ENCODE measurements at places on chromosomes 7 and 10.

DNA sequence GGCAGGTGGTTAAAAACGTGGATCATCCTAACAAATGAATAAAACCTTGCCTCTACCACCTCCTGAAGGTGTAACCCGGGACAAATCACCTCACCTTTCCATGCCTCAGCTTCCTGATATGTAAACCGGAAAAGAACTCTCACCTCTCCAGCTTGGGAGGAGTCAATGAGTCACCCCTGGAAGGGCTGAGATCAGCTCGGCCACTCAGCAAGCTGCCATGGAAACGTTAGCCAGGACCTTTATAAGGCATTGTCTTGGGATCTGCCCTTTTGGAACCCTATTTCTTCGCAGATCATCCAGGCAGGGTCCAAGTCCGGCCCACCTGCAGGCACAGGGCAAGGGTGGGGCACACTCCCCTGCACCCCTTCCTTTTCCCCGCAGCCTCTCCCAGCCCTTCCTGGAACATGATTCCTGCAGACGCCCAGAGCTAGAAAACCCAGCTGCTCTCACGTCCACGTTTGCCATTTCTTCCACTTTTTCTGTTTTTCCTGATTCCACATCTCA lies 81.6 kb upstream of the PFKP start:
- no peak for DNase-seq

GRCh38 chr10:61663466-61663865 lies 737 bp downstream of the CABCOCO1 start:
- DNase-seq = no peak

DNA sequence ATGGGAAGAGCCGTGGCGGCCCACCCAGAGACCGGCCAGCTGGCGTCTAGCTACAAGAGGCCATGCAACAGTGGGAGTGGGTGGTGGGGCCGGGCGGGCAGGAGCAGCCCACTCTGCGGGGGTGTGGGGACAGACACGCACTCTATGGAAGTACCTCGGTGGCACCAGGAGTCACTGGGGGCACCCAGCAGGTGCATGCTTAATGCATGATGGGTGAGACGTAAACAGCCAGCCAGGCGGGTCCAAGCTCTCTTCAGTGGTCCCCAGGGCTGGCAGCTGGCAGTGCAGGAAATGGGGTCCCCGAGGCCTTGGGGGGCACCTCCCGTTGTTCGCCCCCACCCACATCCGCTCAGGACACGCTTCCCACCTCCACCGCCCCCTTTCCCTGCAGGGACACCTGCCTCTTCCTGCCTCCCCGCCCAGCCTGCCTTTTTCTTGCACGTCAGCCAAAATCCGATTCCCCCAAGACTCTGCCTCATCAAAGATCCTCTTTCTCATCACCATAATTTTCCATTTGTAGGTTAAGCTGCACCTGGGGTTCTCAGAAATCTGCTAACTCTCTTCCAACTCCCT lies 22.6 kb upstream of the PSMG3 start:
- no peak for DNase-seq

DNA sequence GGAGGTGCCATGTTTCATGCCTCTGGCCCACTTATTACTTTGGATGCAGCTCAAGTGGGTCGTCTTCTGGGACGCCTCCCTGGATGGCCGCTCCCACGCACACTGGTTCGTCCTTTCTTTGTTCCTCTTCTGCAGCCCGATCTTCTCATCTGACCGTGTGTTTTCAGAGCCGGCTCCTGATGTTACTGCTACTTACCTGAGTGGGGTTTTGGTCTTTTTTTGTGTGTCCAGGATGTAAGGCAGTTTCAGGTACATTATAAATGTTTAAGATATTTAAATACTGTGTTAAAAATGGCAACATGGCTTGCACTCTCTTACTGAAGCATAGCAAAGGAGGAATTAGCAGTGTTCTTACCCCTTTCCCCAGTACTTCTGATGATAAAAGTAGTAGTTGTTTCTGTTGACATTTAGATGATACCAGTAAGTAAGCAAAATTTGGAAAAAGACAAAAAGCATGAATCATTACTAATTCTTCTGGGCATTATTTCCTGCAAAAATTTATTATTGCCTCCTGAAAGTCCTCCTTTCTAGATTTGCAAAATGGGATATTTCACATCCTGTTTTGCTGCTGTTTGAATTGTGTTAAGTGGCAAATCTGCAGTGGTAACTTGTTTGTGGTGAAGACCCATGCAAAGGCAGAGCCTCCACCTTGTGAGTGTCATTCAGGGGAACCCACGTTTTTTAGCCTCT lies 59.4 kb downstream of the SHH start:
- DNase-seq = no peak

DNA sequence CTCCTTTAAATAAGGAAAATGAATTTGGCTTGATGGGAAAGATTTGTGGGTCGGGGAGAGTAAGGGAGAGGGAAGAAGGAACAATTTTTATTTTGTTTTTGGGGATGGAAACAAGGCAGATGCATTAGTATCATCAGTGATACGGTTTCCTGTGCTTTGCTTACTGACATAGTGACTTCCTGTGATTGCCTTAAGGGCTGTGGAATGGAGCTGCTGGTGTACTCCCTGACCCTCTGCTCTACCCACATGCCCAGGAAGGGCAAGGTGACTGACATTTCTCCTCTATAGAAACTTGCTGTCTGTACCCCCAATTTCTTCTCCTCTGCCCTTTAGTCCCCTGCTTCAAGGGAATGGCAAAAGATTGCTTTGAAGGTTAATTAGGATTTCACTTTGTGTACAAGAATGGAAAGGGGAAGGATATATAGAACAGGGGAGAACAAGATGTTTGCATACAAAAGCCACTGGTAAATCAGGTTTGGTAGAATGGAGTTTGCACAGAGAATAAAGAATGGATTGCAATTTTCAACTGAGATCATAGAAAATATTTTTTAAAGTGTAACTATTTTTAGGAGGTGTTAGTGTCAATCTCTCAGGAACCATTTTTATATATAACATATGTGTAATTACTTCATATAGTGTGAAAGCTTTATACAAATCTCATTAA lies 129.0 kb upstream of the AGR3 start:
- DNase-seq = no peak

DNA sequence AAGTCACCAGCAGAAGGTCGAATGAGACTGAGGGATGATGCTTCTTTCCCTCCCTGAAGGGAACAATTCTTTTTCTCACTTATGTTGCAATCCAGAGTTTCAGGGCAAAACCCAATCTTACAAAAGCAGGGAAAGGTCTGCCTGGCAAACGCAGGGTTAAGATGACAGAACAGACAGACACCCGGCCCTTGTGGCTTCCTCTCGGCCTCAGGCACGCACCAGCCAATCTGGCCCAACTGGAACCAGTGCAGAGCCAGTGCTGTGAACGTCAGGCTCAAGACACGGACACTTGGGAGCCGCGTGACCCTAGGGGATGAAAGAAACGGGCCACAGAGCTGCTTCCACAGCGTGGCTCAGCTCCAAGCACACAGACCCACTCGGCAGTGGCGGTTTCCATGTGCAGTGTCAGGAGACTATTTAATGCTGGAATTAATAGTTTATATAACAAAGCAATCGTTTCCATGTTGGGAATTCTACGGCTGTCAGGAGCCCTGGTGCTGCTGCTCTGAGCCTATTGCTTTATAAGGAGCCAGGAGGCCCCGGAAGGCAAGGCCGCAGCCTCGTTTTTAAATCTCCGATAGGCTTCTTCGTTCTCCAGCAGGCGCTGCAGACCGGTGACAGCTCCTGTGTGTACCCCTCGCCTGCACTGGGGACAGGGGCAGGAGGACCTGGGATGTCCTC lies 198.4 kb downstream of the DIP2C start:
- no peak for DNase-seq

- DNase-seq = no peak
Observed at GRCh38 chr7:159045839-159046238, 98.8 kb downstream of the VIPR2 start.

GRCh38 chr7:13540429-13540828 lies 449.0 kb downstream of the ETV1 start:
- no peak for DNase-seq

DNA sequence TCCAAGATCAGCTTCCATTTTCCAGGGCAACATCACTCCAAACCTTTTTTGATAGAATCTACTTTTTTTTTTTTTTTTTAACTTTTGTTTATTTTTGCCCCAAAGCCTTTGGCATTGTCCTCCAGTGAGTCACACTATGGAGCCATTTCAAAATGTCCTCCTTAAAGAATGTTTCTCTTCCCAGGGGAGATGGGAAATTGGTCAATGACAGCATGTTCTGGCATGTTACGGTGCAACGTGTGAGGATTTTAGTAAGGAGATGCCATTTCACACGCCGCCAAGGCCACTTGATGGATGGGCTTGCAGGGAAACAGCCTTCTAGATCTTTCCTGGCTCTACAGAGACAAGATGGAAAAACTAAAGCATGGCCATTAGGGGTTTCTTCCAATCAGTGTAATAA lies 30.7 kb upstream of the TRIL start:
- DNase-seq = no peak

DNA sequence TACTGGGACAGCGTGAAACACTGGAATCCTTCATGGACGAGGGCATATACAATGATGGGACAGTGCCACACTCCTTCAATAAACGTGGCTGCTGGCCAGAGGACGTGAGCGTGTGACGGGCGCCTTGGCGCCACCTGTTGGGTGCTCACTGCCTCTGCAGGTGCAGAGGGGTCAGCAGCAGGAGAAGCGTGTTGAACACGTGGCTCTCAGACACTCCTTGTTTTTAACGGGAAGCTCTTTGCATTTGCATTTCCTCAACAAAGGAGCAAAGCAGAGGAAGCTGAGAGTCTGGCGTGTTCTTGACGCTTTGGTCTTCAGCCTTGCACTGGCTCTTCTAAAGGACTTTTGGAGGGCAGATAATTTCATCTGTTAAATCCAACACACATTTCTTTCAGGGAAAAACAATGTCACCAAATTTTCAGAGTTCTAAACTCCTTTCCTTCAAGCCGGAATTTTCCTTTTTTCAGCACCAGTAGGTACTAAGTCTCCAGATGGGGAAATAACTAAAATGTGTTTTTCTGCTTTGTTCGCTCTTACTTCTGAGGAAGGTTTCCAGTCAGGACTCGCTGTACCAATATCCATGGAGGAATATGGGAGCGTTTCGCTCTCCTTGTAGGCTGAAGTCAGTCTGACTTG lies 2.9 kb upstream of the GET4 start:
- peak; percentile 50 for DNase-seq

DNA sequence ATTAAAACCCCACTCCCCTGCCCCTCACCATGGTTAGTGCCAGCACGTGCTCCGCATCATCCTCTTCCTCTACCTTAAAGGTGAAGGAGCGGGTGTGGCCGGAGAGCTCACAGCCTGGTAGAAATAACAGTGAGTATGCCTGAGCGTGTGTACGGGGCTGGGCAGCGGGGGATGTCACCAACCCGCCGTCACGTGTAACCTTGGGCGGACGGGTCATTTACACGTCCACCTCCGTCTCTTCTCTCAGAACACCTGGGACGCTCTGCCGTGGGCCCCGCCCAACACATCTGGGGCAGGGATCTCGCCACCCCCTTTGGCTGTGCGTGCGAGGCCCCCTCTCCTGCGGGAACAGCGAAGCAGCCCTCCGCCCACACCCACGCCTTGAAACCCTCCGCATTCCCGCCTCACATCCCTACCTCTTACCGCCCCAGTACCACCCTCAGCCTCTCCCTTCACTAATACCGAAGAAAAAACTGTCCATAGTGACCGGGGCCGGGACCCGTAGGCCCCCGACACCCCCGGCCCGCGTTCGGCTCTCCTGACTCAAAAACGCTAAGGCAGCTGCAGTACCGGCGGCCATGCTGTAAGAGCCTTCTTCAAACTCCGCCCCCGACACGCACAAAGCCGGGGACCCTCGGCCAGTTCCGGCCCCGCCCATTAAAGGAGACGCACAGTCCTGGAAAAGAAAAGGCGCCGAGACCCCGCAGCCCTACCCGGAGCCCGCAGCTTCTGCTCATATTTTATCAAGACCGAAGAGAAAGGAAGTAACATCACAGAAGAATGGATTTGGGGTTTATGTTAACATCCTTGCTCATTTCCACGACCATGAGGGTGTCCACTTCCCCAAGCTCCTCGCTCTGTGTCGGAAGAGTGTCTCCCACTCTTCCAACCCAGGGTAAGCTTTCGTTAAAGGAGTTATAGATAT lies at the start of gene NPM3:
NPM3 (minus strand) TSS at position 636 of the 925 bp plus-strand sequence; CDS start at position 580, 56 bp downstream.
- peak; percentile 96 for DNase-seq

DNA sequence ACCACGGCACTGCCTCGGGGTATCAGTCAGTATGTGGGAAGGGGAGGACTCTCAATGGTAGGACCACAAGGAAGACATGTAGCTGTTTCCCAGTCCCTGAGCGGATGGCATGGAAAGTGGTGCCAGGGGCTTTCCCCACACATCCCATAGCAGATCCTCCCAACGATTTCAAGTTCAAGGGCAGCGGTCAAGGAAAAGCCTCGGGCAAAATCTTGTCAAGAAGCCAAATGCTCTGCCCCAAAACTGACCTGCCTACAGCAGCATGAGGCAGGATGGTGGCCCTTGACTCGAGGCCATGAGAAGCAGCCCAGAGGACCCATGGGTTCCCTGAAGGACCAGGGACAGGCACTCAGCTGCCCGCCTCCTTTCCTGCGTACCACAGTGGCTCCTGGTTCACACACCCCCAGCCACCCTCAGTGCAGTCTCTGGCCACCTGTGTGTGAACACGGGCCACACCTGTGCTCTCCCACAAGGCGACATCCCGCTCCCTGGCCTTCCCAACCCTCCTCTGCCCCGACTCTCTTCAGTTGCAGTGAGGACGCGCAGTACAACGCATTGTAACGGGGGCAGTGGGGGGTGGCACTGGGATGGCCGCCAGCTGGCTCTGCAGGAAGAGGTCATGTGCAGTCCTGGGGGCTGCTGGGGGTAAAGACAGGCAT lies 43.6 kb downstream of the CTBP2 start:
- no peak for DNase-seq

DNA sequence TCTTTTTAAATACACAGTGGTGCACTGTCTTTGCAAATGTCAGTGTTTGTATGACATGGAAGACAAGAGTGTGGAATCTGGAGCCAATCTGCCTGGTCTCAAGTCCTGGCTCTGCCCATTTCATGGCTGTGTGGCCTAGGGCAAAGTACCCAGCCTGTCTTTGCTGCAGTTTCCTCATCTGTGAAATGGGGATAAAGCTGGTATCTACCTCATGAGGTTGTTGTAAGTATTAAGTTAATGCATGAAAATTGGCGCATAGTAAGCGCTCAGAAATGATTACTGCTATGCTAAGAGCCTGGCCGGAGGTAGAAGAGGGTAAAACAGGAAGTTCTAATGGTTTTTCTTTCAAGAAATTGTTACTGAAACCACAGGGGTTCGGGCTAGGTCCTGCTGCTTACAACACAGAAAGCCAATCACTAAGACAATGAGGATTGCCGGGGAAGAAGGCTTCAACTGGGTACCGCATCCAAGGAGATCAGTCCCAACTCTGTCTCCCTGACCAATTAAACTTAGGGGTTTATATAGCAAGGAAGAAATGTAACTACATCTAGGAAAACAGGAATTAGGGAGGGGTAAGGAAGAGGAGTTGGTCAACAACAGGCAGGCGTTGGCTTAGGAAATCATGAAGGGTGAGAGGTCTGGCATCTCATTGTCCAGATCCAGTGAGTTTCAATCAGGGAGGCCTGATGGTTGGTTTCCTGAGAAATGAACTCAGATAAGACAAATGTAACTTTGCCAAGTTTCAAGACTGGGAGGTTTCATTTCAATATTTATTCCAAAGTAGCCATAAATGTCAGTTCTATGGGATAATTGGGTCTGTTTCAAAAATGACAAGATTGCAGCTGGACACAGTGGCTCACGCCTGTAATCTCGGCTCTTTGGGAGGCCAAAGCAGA lies 57.0 kb downstream of the CHST3 start:
- no peak for DNase-seq
